ENCODE measurements at places on chromosomes 1 and 21. TPM values are rescaled to one million over a fixed set of nuclear protein-coding genes. Genes with fewer than 3 reads are reported as not detected.

The NPPB gene
- total RNA-seq, result not detected

The FAM3B gene
- total RNA-seq, result not detected

The LCA5L gene
- total RNA-seq, result 1.6 TPM

The HIVEP3 gene
- 4.3 TPM for total RNA-seq

The CCDC30 gene
- 0.97 TPM for total RNA-seq

The DUSP12 gene
- 44.8 TPM for total RNA-seq

The BTBD19 gene
- 2.6 TPM for total RNA-seq

The SSX2IP gene
- total RNA-seq, result 12.5 TPM

The NBPF6 gene
- not detected for total RNA-seq

The CAMK1G gene
- 0.43 TPM for total RNA-seq

The PEX19 gene
- total RNA-seq, result 23.4 TPM

The OR14K1 gene
- total RNA-seq, result not detected

The C2CD2 gene
- 6.4 TPM for total RNA-seq

The PPFIA4 gene
- 0.34 TPM for total RNA-seq

The HTR6 gene
- 0.19 TPM for total RNA-seq

The CYP4X1 gene
- 0.05 TPM for total RNA-seq

The BATF3 gene
- total RNA-seq, result 24.8 TPM

The GJC2 gene
- 0.39 TPM for total RNA-seq

The GJA9 gene
- total RNA-seq, result 0.05 TPM

The NPHS2 gene
- not detected for total RNA-seq

The PRAMEF25 gene
- not detected for total RNA-seq

The COL11A1 gene
- total RNA-seq, result 3.2 TPM

The TAS1R3 gene
- total RNA-seq, result 0.15 TPM

The CFHR2 gene
- not detected for total RNA-seq

The TAS1R1 gene
- not detected for total RNA-seq

The GPATCH3 gene
- total RNA-seq, result 11.6 TPM

The CLCA4 gene
- total RNA-seq, result not detected

The ITLN2 gene
- total RNA-seq, result 0.66 TPM

The KRTAP10-12 gene
- total RNA-seq, result not detected

The TUT4 gene
- total RNA-seq, result 42.2 TPM

The GPR25 gene
- not detected for total RNA-seq

The PKLR gene
- total RNA-seq, result not detected

The GSTM5 gene
- not detected for total RNA-seq

The VPS45 gene
- total RNA-seq, result 16.3 TPM

The MLLT11 gene
- 14.5 TPM for total RNA-seq

The TNFRSF1B gene
- 0.53 TPM for total RNA-seq

The DUSP23 gene
- 58.0 TPM for total RNA-seq

The RGS18 gene
- not detected for total RNA-seq

The CD34 gene
- total RNA-seq, result not detected

The NFASC gene
- 1.3 TPM for total RNA-seq

The C1orf94 gene
- total RNA-seq, result not detected

The C1QA gene
- total RNA-seq, result not detected

The LCE6A gene
- total RNA-seq, result not detected

The OLFML2B gene
- 0.33 TPM for total RNA-seq

The PADI3 gene
- 0.86 TPM for total RNA-seq
